ENCODE measurements at places on chromosomes 16 and 17.
A peak's percentile ranks its signal among the peaks of the same experiment; 100 is the strongest.

DNA sequence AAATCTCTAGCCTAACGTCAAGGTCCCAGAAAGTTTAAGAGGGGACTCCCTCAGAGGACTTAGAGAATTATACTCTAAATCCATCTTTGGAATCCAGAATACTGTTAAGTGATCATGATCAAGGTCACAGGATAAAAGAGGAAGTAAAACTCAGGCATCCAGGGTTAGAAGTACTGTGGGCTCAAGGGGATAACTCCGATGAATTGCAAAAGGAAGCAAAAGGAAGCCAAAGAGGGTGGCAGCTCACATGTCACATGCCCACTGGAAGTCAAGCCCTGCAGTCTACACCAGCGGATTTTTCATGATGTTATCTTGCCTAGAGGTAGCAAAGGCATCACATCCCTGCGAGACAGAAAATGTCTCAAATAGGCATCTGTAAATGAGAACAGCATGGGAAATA, 3.8 kb downstream of the ZNF821 start:
- no peak for DNase-seq

DNA sequence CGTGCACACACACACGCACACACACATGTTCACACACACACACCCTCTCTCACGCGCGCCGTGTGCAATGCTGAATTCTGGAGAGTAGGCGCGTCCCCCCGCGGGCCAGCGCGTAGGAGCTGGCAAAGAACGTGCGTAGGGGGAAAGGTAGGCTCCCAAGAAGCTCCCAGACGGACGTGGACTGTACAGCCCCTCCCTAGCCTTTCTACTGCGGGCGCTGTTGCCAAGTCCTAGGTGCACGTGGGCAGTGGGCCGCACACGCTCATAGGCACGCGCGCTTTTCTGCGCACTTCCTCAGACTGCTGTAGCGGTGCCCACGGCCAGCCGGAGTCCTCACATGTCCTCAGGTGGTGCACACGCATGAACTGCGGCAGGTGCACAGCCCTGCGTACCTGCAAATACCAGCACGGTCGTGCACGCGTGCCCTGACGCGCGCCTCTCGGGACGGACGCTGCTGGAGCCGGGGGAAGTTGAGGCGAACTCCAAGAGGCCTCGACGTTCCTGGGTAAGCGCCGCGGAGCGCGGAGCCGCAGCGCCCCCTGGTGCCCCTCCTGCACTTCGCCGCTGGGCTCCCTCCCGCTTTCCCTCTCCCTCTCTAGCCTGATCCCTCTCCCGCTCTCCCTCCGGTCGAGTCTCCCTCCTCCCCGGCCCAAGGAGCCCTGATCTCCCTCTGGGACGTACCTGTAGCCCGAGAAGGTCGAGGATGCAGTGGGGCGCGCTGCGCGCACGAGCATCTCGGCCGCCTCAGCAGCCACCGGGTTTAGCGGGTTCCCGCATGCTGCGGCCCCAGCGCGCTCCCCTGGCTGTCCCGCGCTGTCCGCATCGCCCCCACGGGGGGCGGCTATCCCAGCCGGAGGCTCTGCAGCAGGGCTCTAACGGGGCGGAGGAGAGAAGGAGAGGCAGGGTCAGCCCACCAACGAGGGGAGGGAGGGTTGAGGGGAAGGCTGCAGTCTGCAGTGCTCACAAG, 749 bp downstream of the GRIN2A start:
- DNase-seq, result peak; percentile 67

GRCh38 chr16:52843381-52843780, 209.3 kb downstream of the CHD9NB start:
- DNase-seq, result no peak

DNA sequence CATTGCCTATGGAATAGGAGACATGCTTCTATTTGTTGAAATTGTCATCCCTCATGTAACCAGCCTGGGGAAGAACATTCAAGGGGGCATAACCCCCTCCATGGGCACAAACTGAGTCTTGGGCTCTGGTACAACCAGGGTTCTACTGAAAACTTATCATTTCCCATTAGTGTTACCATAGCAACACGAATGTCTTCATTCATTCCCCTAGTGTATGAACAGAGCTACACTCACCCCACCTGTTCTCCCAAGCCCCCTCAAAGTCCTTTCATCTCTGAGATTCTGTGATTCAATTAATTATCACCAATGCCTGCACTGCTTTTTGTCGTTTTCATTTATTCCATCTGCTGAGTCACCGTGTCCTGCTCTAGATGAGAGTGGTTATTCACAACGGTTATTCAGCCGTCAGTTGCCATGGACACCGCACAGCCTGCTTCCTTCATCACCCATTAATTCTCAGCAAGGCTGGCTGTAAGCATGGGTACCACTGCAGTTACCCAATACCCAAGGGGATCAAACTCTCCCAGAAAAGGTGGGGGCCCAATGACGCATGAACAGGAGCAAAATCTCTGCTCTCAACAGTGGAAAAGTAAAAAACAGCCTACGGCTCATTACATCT, 1.6 kb upstream of the GAST start:
- peak; percentile 70 for DNase-seq

DNA sequence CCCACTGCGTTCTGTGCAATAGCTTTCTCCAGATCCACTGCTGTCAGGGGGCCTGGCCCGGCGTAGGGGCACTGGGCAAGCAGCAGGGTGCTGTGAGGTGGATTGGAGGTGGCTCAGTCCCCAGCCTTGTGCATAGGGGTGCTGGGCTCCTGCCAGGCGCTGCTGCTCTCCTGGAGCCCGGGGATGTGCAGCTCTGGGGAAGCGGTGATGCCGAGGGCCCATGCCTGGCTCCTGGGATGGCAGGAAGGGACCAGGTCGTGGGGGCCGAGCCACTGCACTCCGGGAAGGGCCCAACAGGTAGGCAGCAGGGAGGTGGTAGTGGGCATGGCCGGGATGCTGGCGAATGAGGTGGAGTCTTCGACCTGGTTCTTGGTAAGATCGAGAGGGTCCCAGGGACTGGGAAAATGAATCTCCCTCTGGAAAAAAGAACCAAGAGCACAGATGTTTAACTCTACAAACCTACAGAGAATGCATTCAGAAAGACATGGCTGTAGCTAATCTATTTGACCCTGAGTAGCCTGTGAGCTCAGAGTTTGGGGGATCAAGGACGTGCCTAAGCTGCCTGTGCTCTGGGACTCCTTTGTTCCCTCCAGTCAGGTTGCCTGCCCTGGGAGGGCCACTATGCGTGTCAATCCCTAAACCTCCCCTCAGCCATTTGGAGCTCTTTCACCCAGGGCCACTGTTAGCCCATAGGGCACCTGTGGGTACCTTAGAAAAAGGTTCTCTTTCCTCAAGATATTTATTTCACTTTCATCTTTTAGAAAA, 6.6 kb upstream of the SUPT4H1 start:
- no peak for DNase-seq

- peak; percentile 57 for DNase-seq
These were observed 18.7 kb upstream of the ANKRD40CL start for GRCh38 chr17:50785946-50786570.

DNA sequence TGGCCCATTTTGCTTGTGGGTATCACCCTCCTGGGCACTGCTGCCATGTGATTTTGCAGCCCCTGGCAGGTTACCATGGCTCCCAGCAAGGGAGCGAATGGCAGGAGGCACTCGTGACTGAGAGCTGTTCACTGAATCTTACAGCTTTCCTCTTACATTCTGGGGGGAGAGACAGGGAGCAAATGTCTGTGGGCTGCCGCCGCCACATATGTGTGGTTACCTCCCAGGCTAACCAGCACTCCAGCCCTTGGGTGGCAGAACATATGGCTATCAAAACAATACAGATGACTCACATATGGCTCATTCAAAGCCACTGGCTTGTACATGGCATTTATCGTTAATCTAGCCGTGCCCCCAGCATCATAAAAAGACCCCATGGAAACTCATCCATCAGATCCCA, 19.8 kb downstream of the GTF3C1 start:
- peak; percentile 90 for DNase-seq

DNA sequence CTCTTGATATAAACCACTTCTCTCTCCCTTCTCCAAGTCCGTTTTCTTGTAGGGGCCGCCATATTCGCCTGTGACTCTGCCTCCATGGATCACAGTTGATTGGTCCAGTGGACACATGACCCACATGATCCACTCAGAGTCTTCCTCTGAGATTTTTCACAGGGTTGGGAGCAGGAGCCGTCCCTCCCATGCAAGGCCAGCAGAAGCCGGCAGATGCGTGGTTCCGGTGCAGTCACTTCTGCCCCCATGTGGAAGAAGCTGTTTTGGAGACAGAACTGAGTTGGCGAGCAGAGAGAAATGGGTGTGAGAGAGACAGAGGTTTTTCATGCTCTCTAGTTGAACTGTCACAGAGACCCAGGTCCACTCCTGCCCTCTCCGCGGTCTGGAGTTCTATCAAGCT, 83.3 kb downstream of the C16orf95 start:
- DNase-seq, result peak; percentile 53

GRCh38 chr17:72063756-72064450, 56.9 kb upstream of the SOX9 start:
- DNase-seq, result no peak

DNA sequence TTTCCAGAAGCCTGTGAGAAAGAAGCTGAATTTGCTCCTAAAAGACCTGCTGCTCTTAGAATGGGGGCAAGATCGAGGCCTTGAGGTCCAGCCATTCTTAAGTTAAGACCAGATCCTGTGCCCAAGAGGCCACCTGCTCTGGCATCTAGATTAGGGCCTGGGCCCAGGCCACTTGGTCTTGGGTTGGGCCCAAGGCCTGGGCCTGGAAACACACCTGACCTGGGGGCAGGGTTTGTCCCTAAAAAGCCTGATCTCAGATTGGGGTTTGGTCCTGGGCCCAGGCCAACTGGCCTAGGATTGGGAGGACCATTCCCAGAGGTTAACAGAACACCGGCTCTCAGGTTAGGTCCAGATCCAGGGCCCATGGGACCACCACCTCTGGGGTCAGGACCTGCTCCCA, 12.9 kb downstream of the CHTF8 start:
- no peak for DNase-seq

DNA sequence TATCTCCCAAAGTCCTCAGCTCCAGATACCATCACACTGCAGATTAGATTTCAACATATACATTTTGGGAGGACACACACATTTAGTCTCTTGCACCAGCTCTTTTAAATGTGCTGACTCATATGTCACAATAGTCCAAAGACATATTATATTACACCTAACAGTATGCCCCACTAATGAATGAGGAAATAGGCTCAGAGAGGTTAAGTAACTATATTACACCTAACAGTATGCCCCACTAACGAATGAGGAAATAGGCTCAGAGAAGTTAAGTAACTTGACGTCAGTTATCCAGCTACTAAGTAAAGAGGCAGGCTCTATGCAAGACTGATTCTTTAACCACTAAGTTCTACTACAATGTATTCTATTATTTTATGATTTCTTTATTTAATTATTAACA, 9.7 kb downstream of the IRX6 start:
- DNase-seq, result no peak

- DNase-seq, result no peak
These were observed 1.4 kb downstream of the CARHSP1 start for GRCh38 chr16:8867216-8867931.
